Fibroblast of skin of back (primary cell): ENCODE measurements at places on chromosomes 7 and 10.

- no peak for DNase-seq
Measured at GRCh38 chr10:116055917-116056252, 217.1 kb downstream of the GFRA1 start.

DNA sequence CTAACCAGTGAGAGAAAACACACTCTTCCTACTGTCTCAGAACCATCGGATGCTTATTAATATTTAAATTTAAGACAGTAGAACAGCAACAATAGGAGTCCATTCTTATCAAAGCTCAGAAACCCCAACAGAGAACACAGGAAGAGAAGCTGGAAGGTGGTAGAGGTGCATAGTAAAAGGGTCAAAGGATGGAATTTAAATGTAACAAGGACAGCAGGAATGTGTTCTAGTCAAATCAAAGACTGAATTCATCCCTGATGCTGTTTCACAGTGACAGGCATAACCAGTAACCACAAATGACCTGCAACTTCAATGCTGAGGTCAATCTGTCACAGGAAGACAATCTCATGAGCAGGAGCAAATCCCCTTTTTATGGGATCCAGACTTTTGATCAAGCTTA, 1259.7 kb downstream of the XPNPEP1 start:
- DNase-seq = no peak

DNA sequence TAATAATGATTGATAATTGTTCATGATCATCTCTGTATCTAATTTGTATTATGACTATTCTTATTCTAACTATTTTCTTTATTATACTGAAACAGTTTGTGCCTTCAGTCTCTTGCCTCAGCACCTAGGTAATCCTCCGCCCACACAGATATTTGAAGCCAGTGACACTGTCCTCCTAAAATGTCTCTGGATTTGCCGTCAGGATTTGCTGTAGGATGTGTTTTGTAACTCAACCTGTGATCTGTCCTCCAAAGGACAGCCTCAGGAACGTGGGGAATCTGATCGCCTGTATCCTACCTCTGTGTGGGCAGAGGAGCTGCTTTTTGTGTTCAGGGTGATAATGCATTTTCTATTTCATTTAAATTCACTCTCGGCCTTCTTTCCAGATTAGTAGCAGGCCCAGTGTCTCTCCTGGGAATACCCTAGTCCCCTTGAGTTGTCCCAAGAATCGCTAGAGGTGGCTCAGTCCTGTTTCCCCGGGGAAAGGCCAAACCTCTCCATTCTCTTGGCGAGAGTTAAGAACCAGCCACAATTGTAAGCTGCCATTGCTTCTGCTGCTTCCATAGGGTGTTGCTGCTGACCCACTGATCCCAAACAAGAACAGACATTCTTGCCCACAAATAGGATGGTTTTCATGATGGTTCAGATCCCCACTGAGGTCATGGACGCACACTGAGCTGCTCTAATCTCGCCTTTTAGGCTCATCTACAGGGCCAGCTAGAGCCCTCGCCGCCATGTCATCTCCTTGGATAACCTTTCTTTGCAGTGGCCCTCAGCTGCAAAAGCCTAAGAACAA, 136.2 kb upstream of the KCNMA1 start:
- no peak for DNase-seq

GRCh38 chr10:75019370-75019769, 92.1 kb upstream of the SAMD8 start:
- peak; percentile 26 for DNase-seq

GRCh38 chr10:27197980-27198620, 42.5 kb downstream of the ACBD5 start:
- no peak for DNase-seq

DNA sequence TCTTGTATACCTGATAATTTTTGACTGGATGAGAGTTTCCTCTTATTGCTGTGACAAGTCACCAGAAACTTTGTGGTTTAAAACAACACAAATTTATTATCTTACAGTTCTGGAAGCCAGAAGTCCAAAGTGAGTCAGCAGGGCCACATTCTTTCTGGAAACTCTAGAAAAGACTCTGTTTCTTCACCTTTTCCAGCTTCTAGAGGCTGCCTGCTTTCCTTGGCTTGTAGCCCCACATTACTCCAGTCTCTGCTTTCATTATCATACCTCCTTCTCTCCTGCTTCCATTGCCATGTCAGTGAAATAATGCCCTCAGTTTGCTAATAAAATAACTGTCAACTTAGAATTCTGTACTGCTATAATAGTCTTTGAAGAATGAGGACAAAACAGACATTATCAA, 65.3 kb downstream of the VCL start:
- peak; percentile 72 for DNase-seq

DNA sequence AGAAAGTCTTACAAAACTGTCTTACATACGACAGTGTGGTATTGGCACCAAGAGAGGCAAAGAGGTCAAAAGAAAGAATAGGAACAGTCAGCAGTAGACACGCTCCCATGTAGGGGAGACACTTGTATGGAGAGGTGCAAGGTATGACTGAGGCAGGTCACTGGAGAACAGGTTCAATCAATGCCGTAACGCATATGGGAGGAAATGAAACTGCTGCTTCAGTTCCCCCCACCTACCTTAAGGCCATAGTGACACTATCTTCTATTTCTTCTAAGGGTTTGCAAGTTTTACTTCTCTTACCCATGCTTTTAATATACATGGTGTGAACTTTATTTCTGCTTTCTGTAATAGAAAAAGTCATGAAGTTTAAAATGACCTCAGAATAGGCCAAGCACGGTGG, 5.5 kb upstream of the PITRM1 start:
- no peak for DNase-seq

- no peak for DNase-seq
Measured at GRCh38 chr7:142010952-142011548, 15.4 kb downstream of the MGAM start.

DNA sequence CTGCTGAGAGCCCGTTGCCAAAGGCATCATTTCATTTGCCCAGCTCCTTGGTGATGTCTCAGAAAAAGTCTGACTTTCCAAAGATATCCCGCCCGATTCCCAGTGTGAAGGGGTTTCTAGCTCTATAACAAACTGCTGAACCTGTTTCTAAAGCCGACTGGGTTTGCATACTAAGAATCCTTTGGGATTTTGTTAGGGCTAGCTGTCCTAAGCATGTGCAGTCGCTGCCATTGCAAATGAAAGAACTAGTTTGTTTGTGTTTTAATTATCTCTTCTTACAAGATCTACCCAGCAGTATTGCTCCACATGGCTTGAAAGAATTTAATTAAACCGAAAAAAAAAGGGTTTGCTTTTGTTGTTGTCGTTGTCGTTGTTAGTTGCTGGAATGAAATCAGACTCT, 476.6 kb downstream of the GATA3 start:
- no peak for DNase-seq

DNA sequence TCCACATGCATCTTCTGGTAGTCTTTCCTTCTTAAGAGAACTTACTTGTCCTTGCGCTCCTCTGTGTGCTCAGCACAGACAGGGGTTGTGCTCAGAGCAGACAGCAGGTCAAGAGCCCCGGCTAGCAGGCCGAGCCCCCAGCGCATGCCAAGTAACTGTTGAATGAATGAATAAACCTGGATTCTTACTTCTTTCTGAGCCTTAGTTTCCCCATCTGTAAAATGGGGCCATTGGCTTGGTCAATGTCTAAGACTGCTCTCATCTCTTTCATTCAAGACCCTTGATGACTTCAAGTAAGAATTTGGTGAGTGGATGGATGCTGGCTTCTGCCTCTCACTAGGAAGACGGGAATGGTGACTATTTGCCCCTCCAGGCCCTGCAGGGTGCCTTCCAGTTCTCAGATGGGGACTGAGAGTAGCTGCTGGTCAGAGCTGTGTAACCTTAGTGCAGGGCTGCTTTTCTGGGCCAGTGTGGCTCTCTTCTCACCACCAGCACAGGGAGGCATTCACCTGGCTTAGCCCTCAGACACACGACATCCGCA, 78.1 kb downstream of the CDH23 start:
- no peak for DNase-seq

GRCh38 chr7:110522761-110523200, 568.1 kb upstream of the LRRN3 start:
- DNase-seq = no peak

DNA sequence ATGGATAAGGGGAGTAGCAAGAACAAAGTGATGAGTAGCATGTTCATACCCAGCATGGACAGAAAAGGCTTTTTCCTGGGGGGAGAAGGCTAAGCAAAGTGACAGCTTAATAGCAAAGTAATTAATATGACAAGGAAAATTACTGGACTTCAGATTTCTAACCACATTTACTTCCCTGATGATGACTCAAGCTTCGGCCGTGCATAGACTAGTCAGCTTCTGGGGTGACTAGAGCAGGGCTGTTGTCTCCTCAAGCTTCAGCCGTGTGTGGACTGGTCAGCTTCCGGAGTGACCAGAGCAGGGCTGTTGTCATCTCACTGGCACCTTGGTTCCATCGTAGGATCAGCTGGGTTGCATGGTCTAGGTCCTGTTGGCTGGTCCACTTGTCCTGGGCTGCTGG, 2.1 kb upstream of the ZNF117 start:
- DNase-seq = no peak

DNA sequence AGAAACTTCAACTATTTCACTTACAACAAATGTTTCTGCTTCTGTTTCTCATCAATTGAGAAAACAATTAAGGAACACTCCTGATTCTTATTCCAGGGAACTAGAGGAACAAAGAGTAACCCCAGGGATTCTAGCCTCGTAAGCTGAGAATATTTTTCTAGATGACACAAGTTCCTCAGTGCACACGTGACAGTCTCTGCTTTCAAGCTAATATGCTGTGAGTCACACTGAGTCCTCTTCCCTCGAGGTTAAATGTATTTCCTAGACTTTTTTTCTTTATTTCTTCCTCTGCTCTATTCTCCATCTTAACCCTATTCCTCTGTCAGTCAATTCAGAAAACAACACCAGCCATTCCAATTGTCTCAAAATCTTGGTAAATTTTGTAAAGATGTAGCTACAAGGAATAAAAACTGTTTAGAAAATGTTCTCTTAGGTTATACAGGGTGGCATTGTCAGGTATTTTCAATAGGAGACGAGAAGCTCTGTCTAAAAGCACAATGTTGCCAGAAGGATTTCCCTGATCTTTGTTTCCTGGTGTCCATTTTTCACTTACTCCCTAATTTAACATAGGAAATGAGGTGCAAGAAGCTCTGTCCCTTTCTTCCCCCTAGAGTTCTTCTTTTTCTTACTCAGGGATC, 5.8 kb upstream of the C1GALT1 start:
- peak; percentile 93 for DNase-seq

DNA sequence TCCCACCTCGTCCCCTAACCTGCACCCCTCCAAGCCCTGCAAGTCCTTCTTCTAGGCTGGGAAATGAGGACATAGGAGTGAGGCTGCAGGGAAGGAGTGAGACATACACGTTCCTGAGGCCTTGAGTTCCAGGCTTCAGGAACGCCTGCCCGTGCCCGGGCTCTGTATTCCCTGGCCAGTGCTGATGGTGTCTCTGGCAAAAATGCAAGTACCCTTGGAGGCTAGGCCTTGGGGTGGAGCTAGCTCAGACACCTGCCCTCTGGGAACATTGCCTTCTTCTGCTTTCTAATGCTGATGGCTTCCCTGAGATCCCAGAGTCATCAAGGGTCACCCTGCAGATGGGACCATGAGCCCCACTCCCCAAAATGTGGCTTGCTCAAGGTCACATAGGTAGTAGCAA, 76.0 kb downstream of the GRK5 start:
- no peak for DNase-seq

DNA sequence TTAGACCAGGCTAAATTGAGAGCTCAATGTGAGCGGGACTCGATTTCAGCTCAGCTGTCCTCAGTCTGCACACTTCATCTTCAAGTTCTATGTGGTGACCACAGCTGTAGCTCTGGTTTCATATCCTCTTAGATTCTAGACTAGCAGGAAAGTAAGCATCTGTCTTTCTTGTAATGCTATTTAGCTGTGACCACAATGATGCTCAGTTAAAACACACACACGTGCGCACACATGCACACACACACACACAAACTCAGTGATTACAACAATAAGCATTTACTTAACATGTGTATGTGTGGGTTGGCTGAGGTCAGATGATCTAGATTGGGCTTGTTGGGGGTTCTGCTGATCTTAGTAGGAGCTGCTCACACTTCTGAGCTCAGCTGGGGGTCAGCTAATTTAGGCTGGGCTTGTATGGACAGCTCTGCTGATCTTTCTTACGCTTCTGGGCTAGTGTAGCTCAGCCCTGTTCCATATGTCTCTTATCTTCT, 82.5 kb downstream of the ZNF365 start:
- DNase-seq = no peak

DNA sequence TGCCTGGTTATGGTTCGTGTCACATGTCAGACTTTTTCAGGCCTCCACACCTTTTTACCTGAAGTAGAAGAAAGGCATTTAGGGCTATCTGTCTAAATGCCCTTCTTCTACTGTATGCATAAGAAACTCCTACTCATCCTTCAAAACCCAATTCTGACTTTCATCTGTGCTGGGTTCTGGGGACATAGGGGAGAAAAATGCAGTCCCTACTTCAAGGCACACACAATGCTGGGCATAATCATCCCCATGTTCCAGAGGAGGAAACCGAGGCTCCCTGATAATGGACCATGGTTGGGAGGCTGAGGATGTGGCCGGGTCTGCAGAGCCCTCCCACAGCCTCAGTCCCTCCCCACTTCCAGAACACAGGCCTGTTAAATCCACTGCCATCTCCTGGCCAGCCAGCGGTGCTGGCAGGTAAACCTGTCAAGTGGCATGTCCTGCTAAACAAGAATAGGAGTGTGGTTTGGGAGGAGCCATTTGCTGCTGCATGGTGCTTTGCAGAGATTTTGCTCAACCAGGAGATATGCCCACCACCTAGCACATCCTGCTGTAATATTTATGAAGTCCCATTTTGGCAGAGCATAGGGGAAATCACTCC, 32.0 kb downstream of the GRID1 start:
- no peak for DNase-seq

DNA sequence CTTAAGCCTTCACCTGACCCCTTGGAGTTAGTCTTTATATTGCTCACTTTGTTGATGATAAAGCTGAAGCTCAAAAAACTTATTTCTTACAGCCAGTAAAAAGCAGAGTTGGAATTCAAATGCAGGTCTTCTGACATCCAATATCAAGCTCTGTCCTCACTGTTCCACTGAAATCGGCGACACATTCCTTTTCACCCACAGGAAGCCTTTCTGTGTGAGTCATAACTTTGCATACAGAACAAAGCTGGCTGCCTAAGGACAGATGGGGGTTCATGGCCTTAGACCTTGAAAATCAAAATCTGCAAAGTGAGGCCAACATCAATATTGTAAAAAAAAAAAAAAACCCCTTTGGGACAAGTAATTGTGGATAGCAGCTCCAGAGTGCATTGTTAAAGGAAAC, 21.8 kb upstream of the AKR1B1 start:
- peak; percentile 88 for DNase-seq

DNA sequence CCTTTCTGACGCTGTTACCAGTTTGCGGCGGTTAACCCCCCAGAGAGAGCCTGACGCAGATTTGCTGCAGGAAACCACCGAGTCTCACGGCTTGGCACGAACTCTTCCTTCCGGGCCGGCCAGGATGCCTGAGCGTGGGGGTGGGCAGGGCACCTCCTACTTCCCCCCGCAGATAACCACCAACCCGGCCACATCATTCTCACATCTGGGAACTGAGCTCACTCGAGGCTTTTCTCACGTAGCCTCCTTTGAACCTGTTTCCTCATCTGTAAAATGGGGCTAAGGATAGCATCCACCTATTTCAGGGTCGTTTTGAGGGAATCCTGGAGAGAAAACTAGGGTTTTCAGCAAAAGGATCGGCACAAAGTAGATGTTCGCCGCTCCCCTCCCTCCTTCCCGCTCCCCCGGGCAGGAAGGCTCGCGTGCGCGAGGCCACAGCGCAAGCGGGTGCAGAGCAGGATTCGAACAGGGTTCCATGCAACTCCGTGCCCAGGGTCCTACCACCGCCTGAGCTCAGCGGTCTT, 23.6 kb downstream of the DDIT4 start:
- DNase-seq = peak; percentile 97

- DNase-seq = peak; percentile 64
Measured at GRCh38 chr7:122628651-122629411, 70.1 kb downstream of the RNF133 start.
